ENCODE measurements at places on chromosomes 6 and 20.

- H3K27me3 ChIP-seq = no peaks in the 10 kb centered on the region
- H3K36me3 ChIP-seq = peaks cover under 1% of the 10 kb centered on the region
- no peaks in the 10 kb centered on the region for H3K4me1 ChIP-seq
- no peak overlapping the region for H3K27ac ChIP-seq
Observed at GRCh38 chr6:42693725-42694323, 28.6 kb downstream of the PRPH2 start.

GRCh38 chr6:2998998-2999617 is 586 bp upstream of the NQO2 start:
- peak; percentile 90 for DNase-seq
- peak overlapping the region; percentile 50 for H3K4me3 ChIP-seq
- H3K36me3 ChIP-seq = no peaks in the 10 kb centered on the region
- peaks cover 8% of the 10 kb centered on the region for H3K4me1 ChIP-seq
- no peaks in the 10 kb centered on the region for H3K27me3 ChIP-seq

GRCh38 chr6:107655864-107656263 is 165.9 kb downstream of the SOBP start:
- peaks cover 16% of the 10 kb centered on the region for H3K4me1 ChIP-seq
- no peaks in the 10 kb centered on the region for H3K36me3 ChIP-seq
- H3K27me3 ChIP-seq = no peaks in the 10 kb centered on the region
- H3K27ac ChIP-seq = no peak overlapping the region
- no peak for DNase-seq

GRCh38 chr6:144315226-144315980 is 30.3 kb downstream of the UTRN start:
- H3K4me3 ChIP-seq = no peak overlapping the region
- H3K4me1 ChIP-seq = no peaks in the 10 kb centered on the region
- no peaks in the 10 kb centered on the region for H3K36me3 ChIP-seq
- H3K27ac ChIP-seq = no peak overlapping the region

- peaks cover 4% of the 10 kb centered on the region for H3K4me1 ChIP-seq
- H3K27me3 ChIP-seq = no peaks in the 10 kb centered on the region
- no peaks in the 10 kb centered on the region for H3K36me3 ChIP-seq
- H3K4me3 ChIP-seq = no peak overlapping the region
Observed at GRCh38 chr6:156651486-156651885, 125.7 kb upstream of the ARID1B start.

DNA sequence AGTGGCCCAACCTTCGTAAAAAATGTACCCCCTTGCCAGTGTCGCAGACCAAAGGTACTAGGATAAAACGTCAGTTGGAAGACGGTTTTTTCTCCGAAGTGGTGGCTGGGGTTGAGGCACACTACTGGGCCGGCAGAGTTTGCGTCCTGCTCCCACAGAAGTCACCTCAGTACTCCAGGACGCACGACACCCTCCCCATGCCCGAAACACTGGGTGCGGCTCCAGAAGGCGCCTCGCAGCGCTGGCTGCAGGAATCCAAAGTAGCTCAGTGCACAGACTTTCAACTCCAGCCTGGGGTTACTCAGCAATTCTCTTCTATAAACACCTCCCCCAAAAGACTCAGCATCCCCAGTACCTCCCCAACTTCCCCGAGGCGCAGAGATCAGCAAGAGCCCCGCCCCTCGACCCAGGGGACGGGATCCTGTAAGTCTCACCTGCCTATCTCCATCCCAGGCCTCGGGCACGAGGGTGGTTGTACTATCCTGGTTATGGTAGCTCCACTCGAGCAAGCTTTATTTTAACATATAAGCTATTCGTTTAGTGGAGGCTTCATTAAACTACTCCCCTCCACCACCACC is 88.2 kb downstream of the ZFP64 start:
- no peak overlapping the region for H3K27ac ChIP-seq
- peaks cover 22% of the 10 kb centered on the region for H3K4me1 ChIP-seq
- H3K36me3 ChIP-seq = no peaks in the 10 kb centered on the region
- DNase-seq = no peak
- H3K27me3 ChIP-seq = peaks cover 49% of the 10 kb centered on the region

- no peak for DNase-seq
- no peaks in the 10 kb centered on the region for H3K36me3 ChIP-seq
- no peaks in the 10 kb centered on the region for H3K4me1 ChIP-seq
- H3K27ac ChIP-seq = no peak overlapping the region
Observed at GRCh38 chr20:58466095-58466708, 49.0 kb downstream of the APCDD1L start.

DNA sequence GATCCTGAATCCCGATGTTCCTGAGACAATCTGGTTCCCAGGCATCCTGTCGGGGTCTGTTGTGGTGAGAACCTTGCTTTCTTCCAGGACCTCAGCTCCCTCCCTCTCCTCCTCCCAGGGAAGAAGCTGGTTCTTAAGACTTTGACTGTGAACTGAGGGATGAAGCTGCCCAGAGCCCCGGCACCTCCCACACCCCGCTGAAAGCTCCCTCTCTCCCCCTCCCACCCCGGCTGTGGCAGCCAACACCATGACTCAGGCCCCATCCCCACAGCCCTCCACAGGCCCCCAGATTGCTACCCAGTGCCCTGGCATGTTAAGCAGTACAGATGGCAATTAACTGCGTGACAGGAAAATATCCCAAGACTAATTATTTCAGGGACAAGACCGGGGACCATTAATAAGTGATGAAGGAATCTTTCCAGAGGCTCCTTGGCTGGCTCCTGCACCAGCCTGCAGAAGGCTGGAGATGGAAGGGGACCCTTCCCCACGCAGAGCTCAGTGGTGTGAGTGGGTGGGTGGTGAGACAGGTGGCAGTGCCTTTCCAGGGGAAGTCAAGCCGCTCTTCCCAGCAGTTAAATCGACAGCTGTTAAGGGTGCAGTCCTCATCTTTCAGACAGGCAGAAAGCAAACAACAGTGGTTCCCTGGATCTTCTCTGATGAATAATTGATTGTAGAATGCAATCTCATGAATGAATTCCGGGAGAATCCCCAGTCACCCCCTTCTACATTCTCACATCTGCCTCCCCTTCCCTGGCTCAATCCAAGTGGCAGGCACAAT is 237.9 kb downstream of the LRFN2 start:
- no peak overlapping the region for H3K4me3 ChIP-seq
- no peaks in the 10 kb centered on the region for H3K4me1 ChIP-seq

- peaks cover 17% of the 10 kb centered on the region for H3K4me1 ChIP-seq
- DNase-seq = no peak
- no peaks in the 10 kb centered on the region for H3K36me3 ChIP-seq
- no peak overlapping the region for H3K27ac ChIP-seq
- H3K4me3 ChIP-seq = no peak overlapping the region
Observed at GRCh38 chr6:150876598-150876997, 11.1 kb downstream of the MTHFD1L start.

- H3K4me3 ChIP-seq = no peak overlapping the region
- no peak for DNase-seq
Observed at GRCh38 chr6:164377348-164377918, 932.0 kb downstream of the C6orf118 start.

- no peak overlapping the region for H3K27ac ChIP-seq
- H3K4me3 ChIP-seq = no peak overlapping the region
- no peaks in the 10 kb centered on the region for H3K36me3 ChIP-seq
- peaks cover 20% of the 10 kb centered on the region for H3K4me1 ChIP-seq
Observed at GRCh38 chr6:20827798-20828197, 293.5 kb downstream of the CDKAL1 start.

GRCh38 chr20:8807480-8808201 is 261.2 kb upstream of the PLCB4 start:
- no peak overlapping the region for H3K4me3 ChIP-seq
- H3K27ac ChIP-seq = no peak overlapping the region
- no peaks in the 10 kb centered on the region for H3K4me1 ChIP-seq

DNA sequence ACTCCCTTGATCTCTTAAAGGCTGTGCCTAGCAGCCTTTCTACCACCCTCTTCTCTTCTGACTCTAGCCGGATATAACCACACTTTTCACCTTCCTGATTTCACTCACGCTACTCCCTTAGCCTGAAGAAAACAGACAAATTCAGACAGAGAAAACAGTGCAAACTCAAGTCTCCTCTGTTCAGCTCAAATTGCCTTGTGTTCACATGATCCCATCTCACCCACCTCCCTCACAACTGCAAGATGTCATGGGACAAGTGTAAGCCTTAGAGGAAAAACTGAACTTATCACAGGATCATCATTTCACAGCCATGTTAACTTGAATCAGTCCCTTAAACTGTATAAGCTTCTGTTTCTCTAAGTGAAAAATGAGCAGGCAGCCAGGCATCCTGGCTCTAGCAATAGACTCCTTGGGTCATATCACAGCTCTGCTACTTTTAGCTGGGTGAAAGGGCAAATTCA is 66.5 kb upstream of the TENT5A start:
- H3K27ac ChIP-seq = no peak overlapping the region
- no peak for DNase-seq
- peaks cover 3% of the 10 kb centered on the region for H3K4me1 ChIP-seq
- H3K36me3 ChIP-seq = no peaks in the 10 kb centered on the region
- H3K27me3 ChIP-seq = no peaks in the 10 kb centered on the region
- no peak overlapping the region for H3K4me3 ChIP-seq

DNA sequence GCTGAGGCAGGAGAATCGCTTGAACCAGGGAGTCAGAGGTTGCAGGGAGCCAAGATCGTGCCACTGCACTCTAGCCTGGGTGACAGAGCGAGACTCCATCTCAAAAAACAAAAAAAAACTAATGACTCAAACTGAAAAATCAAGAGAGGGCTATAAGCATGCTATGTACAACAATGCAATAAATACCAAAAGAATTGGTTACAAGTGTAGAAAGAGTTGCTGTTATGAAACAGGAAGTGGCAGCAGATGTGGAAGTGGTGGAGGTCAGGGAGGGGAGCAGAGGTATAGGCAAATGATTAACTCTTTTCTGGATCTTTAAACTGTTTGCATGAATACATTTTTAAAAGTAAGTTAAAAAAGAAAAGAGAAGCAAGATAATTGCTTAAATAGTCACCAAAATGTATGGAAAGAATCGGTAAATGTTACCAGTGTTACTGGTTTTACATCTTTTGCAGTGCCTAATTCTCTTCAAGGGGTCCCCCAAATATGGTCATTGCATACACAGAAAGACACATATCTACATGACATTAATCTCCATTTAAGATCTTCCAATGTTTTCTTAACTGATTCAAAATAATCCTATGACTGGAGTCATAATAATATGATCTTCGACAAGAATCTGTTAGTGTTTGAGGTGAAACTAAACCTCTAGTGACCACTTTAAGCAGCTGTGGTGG is 15.0 kb downstream of the CALHM6 start:
- H3K27me3 ChIP-seq = no peaks in the 10 kb centered on the region
- H3K27ac ChIP-seq = no peak overlapping the region
- DNase-seq = no peak
- H3K4me3 ChIP-seq = no peak overlapping the region
- H3K36me3 ChIP-seq = no peaks in the 10 kb centered on the region

DNA sequence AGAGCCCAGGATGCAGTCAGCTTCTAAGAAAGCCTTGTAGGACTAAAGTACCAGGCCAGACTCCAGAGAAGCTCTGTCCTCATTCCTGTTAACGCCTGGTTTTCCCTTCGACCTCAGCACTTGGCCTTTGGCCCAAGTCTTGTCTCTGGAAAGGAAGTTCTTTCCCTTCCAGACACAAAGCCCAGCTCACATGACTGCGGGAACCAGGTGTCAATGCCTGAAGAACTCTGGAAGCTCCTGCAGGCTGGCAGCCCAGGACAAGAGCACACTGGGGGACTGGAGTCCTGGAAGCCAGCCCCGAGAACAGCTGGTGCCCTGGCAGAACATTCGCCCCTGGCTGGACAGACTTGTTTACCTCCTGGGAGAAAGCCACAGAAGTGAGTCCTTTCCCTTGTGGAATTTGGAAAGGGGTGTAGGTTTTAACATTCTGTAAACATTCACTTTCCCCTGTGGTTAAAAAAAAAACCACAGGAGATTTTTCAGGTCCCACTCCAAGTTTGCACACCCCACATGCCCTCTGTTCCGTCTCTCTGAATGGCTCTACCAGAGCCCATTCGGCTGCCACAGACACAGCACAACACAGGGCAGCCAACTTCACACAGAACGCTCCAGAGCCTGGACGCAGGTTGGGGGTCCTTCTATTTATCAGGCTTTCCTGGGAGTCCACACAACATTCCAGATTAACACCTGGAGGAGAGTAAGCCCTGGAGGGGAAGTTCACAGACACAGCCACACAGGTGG is 18.1 kb downstream of the ACSS1 start:
- no peaks in the 10 kb centered on the region for H3K36me3 ChIP-seq
- H3K27me3 ChIP-seq = no peaks in the 10 kb centered on the region
- peak overlapping the region; percentile 45 for H3K27ac ChIP-seq
- DNase-seq = peak; percentile 61
- H3K4me3 ChIP-seq = no peak overlapping the region

DNA sequence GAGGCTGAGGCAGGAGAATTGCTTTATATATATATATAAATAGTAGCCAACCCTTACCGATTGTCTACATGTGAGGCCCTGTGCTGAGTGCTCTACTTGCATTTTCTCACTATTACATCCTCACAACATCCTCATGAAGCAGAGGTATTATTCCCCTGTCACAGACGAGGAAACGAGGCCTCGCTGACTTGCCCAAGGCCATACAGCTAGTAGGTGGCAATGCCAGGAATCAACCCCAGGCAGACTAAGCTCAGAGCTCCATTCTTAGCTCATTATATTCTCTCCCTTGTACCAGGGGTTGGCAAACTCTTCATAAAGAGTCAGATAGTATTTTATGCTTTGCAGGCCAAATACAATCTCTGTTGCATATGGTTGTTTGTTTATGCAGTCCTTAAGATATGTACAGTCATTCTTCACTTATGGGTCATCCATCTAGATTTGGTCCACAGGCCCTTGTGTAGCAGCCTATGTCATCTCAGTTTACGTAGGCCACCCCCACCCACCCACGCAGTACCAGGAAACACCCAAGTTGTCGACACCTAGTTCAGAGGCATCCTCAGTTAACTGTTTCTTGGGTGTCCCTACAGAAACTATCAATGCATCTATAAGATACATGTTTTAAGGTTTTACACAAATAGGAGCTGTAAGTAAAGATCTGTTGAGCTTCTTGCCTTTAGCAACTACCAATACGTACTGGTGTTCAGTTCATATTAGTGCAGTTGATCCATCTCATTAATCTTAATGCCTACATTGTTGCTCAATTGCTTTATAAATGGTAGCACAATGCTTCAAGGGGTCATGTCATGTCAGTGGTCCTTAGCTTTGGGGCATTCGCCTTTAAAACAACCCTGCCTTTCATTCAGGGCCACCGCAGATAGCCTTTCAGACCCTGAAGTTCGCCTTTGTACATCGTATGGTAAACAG is 3.0 kb downstream of the CASS4 start:
- no peak for DNase-seq
- H3K27ac ChIP-seq = no peak overlapping the region
- H3K27me3 ChIP-seq = no peaks in the 10 kb centered on the region
- no peaks in the 10 kb centered on the region for H3K4me1 ChIP-seq

DNA sequence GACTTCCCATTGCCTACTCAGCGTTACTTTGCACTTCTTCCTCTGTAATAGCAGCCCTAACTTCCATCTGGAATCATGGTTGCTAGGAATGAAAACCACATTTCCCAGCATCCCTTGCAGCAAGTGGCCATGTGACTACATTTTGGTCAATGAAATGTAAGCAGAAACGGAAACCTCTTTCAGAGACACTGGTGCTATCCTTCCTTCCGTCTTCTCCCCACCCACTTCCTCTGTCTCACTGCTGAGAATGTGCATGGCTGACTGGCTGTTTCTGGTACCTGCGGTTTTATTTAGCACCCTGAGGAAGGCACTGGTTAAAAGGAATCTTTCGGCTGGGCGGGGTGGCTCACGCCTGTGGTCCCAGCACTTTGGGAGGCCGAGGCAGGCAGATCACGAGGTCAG is 107.4 kb downstream of the SCML4 start:
- H3K4me3 ChIP-seq = no peak overlapping the region
- H3K4me1 ChIP-seq = no peaks in the 10 kb centered on the region
- H3K27ac ChIP-seq = no peak overlapping the region
- no peaks in the 10 kb centered on the region for H3K36me3 ChIP-seq
- H3K27me3 ChIP-seq = no peaks in the 10 kb centered on the region

All from hepatocyte (in vitro differentiated cells).